ENCODE measurements at places on chromosomes 4 and X.
A peak's percentile ranks its signal among the peaks of the same experiment; 100 is the strongest.

DNA sequence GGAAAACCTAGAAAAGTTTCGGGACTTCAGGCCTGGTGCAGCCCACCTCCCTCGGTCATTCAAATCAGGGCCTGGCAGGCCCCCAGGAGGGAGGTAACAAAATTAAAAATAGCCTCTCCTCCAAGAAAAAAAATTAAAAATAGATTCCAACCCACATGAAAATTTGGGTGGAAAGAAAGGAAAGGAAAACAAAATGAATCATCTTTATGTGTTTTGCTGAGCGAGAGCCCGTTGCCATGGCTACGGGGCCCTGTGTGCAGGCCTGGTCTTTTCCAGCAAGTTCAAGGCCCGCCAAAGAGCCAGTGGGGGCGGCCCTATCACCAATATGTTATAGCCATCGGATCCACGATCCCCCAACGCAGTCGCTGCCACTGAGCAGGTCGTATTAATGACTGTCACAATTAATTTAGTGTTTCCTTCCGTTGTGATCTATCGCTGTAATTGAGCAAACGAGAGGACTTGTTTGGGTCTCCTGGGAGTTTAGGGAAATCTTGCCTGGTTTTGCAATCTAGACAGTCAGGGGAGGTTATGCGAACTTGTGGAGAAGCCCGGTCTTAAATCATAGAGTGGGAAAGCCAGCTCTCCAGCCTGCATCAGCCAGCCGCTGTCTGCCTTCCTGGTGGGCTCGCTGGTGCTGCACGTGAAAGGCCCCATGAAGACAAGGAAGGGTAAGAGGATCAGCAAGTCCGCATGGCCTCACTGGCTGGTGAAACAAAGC, 452.4 kb downstream of the BCOR start:
- DNase-seq, result peak; percentile 50

DNA sequence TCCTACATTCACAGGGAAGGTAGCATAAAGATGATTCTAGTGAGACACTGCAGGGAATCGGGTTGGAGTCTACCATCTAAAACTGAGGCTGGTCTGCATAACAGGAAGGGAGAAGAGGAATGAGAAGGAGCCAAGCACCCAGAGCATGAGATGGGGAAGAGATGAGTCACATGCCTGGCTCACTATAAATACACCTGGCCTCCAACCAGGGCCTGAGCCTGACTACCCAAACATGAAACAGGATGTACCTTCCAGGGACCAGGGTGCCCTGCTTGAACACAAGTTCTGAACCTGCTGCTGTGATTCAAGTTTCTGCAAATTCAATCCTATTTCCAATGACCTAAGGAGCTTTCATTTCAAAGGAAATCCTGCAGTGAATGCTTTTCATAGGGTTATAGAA, 24.9 kb downstream of the CD99L2 start:
- no peak for DNase-seq

- no peak for DNase-seq
These were observed 297.6 kb downstream of the INPP4B start for GRCh38 chr4:142548491-142548890.

DNA sequence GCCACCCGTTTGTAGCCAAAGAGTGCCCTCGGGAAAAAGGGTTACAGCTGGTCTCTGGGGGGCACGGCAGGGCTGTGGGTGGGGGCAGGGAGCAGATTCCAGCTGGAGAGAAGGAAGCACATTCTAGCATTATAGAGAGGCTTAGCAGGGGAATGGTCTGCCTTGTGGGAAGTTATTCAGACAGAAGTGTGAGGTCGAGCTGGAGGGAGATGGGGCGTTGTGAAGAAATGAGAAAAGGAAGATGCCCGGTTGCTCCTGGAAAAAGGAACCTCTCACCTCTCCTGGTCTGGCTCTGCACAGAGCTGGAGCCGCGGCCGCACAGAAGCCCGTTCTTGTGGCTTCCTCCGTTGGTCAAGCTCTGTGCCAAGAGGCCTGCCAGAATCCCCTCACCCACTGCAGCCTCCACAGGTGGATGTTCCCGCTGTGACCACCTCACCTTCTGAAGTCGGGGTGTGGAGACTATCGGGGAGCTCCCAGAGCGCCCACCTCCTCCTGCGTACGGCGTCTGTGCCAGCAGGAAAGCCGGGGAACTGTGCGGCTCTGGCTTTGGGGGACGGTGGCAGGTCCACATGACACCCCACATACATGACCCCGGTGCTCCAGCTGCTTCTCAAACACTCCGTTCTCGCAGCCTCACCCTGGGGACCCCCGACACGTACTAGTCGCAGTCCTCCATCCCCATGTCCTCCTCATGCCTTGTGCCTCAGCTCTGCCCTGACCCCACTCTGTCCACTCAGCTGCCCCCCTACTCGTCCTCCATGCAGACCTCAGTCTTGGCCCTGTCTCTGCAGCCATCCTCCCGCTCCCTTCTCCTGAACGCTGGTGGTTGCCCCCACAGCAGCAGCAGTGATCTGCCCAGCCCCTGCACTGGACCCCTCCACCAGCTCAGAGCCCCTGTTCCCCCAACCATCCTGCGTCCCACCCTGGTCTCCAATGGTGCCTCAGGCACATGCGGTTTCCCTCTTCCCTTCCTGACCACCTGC, 52.2 kb upstream of the HGFAC start:
- no peak for DNase-seq

DNA sequence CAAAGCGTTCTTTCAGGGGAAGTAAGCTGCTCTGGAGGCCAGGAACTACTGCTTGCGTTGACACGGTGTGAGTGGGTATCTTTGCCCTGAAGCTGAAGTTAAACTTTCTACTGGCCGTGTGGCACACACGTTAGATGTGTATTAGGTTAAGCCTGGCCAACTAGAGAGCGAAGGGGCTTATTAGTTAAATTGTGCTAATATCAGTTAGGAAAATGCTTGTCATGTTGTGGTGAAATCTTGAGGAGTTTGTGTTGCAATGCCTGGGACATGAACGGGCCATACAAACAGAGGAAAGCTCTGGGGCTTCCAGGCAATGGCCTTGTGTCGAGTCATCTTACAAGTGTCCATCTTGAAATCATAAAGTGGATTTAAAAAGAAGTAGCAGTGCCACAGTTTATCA, 62.6 kb downstream of the NSUN7 start:
- no peak for DNase-seq

- no peak for DNase-seq
These were observed 23.8 kb downstream of the AFAP1 start for GRCh38 chr4:7915875-7916242.

GRCh38 chrX:103396186-103396585, 19.8 kb downstream of the BEX3 start:
- DNase-seq, result no peak

- DNase-seq, result no peak
These were observed 601 bp upstream of the FGFBP2 start for GRCh38 chr4:15963576-15963975.

DNA sequence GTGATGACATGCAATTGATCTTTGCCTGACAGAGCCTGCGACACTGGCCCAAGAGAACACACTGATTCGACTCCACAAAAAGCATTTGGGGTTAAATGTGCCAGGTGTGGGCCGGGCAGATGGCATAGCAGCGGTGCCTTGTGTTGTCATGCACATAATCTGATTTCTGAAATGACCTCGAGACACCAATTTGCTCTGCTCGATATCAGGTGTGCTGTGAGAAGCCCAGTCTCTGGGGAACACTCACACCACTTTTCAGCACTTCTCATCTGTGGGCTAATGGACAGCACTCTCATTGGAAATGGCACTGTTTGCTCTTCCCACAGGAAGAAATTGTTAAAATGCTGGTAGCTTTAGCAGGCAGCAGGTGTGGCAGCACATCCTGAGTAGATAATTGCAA, 738.3 kb upstream of the TENM3 start:
- DNase-seq, result no peak

Data from K562 (cell line).